Uterine smooth muscle cell (primary cell): ENCODE measurements at places on chromosomes 4 and X. TPM values are rescaled to one million over a fixed set of nuclear protein-coding genes. Genes with fewer than 3 reads are reported as not detected.

Gene MTMR8
- 0.11 and 0.37 TPM in 2 replicates for total RNA-seq

Gene MSL3
- 19.7 and 22.2 TPM in 2 replicates for total RNA-seq

Gene PTCHD1
- under 0.01 TPM in 1 of 2 replicates, not detected in the other for total RNA-seq

Gene CLDN34
- not detected in 2 replicates for total RNA-seq

Gene KCNIP4
- not detected in 2 replicates for total RNA-seq

Gene SLC4A4
- 2.0 and 9.6 TPM in 2 replicates for total RNA-seq

Gene PROM1
- total RNA-seq = under 0.01 TPM in 1 of 2 replicates, not detected in the other

Gene SLC6A14
- total RNA-seq = not detected in 2 replicates

Gene HAUS3
- total RNA-seq = 10.2 and 17.7 TPM in 2 replicates

Gene GBA3
- under 0.01 TPM in 1 of 2 replicates, not detected in the other for total RNA-seq

Gene ZCCHC18
- 0.55 and 2.0 TPM in 2 replicates for total RNA-seq

Gene EDA
- 0.50 and 1.1 TPM in 2 replicates for total RNA-seq

Gene SMARCA5
- total RNA-seq = 39.5 and 46.3 TPM in 2 replicates

Gene HSFX1
- total RNA-seq = 1.00 TPM in 2 replicates

Gene RBM46
- not detected in 2 replicates for total RNA-seq

Gene SLC16A2
- 5.9 and 14.4 TPM in 2 replicates for total RNA-seq

Gene BST1
- 2.7 and 3.1 TPM in 2 replicates for total RNA-seq

Gene CT55
- total RNA-seq = 0.25 TPM in 1 of 2 replicates, not detected in the other

Gene CT47B1
- not detected in 2 replicates for total RNA-seq

Gene DMD
- total RNA-seq = 3.9 and 4.4 TPM in 2 replicates

Gene CAPN6
- under 0.01 TPM in 2 replicates for total RNA-seq

Gene TMEM47
- total RNA-seq = 43.2 and 80.1 TPM in 2 replicates

Gene MED14
- 14.9 and 25.8 TPM in 2 replicates for total RNA-seq

Gene CLTRN
- 0.12 TPM in 1 of 2 replicates, not detected in the other for total RNA-seq

Gene IGFBP7
- total RNA-seq = 70.4 and 336 TPM in 2 replicates

Gene ZAR1
- total RNA-seq = under 0.01 and 0.11 TPM in 2 replicates

Gene TACR3
- under 0.01 and 0.22 TPM in 2 replicates for total RNA-seq

Gene CYLC1
- total RNA-seq = not detected in 2 replicates

Gene GAGE12H
- not detected in 2 replicates for total RNA-seq

Gene CXCL8
- 1.5 and 6.3 TPM in 2 replicates for total RNA-seq

Gene PNMA5
- not detected in 2 replicates for total RNA-seq

Gene FAM9B
- not detected in 2 replicates for total RNA-seq

Gene TRPC5OS
- total RNA-seq = not detected in 2 replicates

Gene UCP1
- not detected in 2 replicates for total RNA-seq

Gene TMPRSS11A
- not detected in 2 replicates for total RNA-seq

Gene AASDH
- total RNA-seq = 17.5 and 21.7 TPM in 2 replicates

Gene ERVMER34-1
- total RNA-seq = under 0.01 TPM in 2 replicates

Gene NPNT
- total RNA-seq = 0.75 and 1.1 TPM in 2 replicates

Gene UGT2B10
- not detected in 2 replicates for total RNA-seq

Gene F11
- total RNA-seq = not detected in 2 replicates

Gene SRD5A3
- 7.5 and 8.1 TPM in 2 replicates for total RNA-seq

Gene MAGED4
- 30.1 and 38.1 TPM in 2 replicates for total RNA-seq

Gene CTAG2
- not detected in 2 replicates for total RNA-seq

Gene IGSF1
- 0.11 and 0.25 TPM in 2 replicates for total RNA-seq

Gene CLGN
- 29.0 and 37.6 TPM in 2 replicates for total RNA-seq

Gene ATP5ME
- 68.3 and 154 TPM in 2 replicates for total RNA-seq

Gene MAGEB10
- not detected in 2 replicates for total RNA-seq
